Astrocyte of the spinal cord (primary cell): ENCODE measurements at places on chromosomes 6 and 20.
A peak's percentile ranks its signal among the peaks of the same experiment; 100 is the strongest.

DNA sequence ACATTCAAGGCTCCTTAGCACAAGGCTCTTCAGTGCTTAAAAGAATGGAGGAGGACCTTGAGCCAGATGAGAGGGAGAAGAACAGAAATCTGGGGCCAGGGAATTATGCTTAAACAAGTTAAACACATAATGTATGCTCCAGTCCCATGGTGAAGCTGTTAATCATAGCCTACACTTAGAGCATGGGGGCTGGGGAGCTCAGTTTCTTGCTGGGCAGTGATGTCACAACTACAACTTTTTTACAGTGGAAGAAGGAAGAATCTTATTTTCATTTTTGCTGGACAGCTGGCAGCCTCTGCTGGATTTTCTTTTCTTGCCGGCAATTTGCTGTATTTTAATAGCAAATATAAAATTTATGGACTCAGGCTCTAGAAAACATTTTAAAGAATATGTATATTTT, 432.5 kb downstream of the CD109 start:
- DNase-seq: peak; percentile 3

DNA sequence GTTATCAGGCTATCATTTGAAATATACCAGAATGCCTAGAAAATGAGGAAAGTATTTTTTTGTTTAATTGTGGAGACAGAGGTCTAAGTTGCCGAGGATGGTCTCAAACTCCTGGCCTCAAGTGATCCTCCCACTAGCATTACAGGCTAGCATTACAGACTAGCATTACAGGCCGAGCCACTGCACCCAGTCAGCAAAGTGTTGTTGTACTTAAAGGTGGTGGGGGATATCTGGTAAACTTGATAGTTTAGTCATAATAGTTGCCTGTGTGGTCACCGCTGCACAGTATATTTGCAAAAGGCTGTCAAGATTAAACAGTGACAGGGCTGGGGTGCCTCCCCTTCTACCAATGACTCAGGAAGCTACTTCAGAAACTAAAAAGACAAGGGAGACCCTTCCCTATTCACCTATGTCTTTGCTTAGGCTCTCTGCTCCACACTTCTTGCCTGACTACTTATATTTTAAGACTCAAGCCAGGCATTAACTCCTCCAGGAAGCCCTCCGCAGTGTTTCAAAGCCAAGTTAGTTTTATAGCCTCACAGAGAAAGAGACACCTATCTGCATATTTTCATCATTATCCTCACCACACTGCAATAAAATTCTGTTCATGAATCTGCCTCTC, 3.1 kb upstream of the AKIRIN2 start:
- peak; percentile 18 for DNase-seq

DNA sequence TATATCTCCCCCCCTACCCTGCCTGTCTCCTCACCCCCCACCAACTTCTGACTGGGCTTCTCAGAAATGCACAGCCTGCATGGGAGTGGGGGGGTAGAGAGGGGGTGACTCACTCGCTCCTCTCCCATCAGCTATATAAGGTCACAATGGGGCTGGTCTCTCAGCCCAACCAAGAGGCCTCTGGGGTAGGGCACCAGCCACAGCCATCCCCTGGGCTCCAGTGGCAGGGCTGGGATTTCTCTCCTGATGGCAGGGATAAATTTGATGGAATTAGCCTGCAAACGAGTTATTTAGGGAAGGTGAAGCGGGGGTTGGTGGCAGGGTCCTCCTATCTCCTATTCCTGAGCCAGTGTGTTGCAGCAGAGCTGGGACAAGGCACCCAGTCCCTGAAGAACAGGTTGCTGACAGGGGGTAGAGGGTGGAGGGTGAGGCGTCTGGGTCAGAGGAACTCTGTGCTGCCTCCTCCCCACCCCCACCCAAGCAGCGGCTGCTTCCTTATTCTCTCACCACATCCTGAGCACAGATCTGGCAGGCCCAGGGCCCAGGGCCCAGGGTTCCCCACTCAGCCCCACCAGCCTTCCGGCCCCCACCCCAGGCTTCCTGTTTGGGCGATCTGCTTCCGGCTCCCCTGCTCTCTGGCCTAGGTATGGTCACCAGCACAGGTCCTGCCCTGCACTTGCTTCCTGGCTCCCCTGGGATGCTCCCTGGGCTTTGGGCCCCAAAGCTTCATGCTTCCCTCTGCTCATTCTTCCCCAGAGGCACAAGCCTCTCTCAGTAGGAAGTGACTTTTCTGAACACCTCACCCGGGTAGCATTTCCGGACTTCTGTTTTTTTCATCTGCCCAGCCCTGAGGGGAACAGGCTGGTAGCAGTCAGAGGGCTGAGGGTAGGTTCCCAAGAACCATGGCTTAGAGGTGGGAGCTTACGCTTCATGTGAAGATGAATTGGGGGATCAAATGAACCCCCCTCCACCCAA, 4.0 kb downstream of the PPP1R18 start:
- DNase-seq: peak; percentile 94

GRCh38 chr6:128663238-128663637, 142.8 kb upstream of the PTPRK start:
- DNase-seq: no peak

DNA sequence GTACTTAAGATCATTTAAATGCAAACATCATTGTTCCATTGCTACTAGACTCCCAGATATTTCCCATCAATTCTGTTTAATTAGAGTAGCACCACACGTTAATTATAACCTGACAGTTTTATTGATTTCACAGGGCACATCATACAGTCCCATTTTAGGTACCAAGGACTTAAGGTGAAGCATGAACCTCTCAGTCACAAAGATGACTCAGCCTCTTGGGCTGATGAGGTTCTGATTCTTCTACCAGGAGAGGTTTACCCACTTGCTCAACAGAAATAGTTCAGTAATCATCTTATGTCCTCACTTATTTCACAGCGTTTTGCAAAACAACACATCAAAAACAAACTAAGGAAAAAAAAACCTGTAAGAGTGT, 98.5 kb downstream of the HIVEP2 start:
- DNase-seq: no peak

GRCh38 chr6:169189686-169190085, 64.0 kb downstream of the THBS2 start:
- DNase-seq: no peak

DNA sequence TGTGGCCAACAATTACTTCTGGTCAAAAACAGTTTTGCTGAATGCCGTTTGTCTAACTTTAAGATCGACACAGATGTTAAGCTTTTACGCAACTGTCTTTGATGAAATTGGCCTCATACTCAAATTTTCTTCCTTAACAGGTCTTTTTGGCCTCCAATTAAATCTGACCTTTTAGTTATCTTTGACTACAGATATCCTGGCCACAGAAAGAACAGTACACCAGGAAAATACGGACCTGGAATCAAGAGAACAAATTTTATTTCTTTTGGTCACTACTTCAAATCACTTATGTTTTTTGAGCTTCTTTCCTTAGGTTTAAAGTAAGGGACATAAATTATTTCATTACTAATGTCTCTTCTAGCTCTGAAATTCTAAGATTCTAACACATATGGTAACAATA, 49.8 kb downstream of the IBTK start:
- DNase-seq: no peak

GRCh38 chr6:159788276-159788675, 1.1 kb downstream of the TCP1 start:
- no peak for DNase-seq

- no peak for DNase-seq
Observed at GRCh38 chr6:54262971-54263370, 45.3 kb upstream of the TINAG start.

GRCh38 chr6:74651948-74652842, 553.7 kb downstream of the COL12A1 start:
- DNase-seq: no peak

DNA sequence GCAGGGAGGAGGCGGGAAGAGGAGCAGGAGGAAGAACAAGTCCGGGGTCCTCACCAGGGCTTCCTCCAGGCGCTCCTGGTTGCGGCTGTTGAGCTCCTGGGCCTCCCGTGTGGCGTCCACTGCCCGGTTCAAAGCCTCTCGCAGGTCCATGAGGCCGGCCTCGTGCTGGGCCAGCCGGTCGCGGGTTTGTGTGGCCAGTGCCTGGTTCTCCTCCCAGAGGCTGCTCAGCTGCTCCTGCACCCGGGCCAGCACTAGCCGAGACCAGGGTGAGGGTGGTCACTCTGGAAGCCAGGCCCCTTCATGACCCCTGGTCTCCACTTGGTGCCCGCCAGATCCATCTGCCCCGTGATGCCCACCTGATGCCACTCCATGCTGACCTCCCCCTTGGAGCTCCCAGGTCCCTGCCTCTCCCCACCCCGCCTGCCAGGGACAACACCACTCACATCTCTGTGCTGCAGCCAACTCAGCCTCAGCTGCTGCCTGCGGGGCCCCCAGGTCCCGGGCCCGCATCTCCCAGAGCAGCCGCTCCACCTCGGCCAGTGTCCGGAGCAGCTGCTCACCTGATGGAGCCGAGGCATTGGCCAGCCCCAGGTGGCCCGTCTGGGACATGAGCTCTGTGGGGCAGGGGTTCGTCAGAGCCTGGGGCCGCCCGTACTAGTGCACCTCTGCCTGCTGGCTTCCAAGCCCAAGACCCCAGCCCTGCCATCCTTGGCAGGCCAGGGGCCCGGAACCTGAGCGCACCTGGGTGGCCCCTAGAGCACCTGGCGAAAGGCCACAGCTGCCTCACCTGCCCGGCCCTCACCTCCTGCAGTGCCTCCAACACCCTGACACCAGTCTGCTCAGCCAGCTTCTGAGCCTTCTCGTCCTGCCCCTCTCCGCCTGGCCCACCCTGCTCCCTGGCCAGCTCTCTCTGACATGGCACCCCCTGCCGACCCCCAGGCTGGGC, 15.9 kb downstream of the ADRM1 start:
- DNase-seq: no peak

GRCh38 chr6:110387986-110388385, 27.4 kb downstream of the DDO start:
- no peak for DNase-seq

DNA sequence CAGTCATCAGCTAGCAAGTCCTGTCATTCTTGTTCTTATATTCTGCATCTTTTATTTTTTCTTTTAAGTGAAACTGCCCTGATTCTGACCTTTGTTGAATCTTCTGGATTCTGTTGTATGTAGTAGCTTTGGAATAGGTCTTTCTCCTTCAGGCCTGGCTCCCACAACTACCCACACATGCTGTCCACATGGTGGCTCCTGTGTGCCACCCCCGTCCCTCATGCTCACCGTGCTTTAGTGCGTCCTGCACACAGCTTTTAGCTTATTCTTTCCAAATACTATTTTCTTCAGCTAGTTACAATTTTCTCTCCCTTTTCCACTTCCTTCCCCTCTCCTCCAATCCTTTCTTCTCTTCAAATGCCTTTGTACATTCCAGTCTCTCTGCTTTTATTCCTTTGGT, 61.8 kb downstream of the CTNNBL1 start:
- no peak for DNase-seq

GRCh38 chr6:104957301-104958177, 632 bp downstream of the LIN28B start:
- no peak for DNase-seq

DNA sequence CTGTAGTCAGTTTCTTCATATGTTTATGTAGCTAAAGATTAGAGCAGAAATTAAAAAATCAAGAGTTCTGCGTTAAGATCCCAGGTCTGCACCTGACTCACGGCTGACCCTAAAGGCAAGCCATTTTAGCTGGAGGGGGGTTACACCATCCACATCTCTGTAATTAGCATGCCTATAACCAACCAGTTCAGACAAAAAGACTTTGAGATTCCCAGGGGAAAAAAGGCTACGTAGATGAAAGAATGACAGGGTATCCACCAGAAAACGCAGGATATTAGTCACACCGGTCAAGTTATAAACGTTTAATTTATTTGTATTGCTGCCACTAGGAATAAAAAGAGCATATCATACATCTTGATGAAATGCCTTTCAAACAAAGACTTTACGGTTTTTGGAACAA, 299.1 kb downstream of the FOXC1 start:
- DNase-seq: no peak

GRCh38 chr20:42123981-42124473, 505.9 kb upstream of the CHD6 start:
- DNase-seq: no peak

DNA sequence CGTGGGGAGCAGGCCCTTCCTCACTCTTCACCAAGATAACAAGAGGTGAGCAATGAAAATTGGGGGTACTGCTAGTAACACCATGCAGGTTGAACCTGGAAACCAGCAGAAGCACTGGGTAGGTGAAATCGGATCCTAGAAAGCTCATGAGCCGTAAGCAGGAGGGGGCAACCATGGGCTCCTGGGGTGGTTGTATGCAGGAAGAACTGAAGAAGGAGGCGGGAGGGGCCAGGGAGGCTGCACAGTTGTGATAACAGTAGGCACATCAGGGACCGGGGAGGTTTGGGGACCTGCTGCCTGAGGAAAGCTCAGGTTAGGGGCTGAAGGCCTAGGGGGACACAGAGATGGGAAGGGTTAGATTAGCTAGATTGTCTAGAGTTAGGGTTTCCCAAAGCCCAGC, 5.6 kb upstream of the LY6G5C start:
- no peak for DNase-seq

DNA sequence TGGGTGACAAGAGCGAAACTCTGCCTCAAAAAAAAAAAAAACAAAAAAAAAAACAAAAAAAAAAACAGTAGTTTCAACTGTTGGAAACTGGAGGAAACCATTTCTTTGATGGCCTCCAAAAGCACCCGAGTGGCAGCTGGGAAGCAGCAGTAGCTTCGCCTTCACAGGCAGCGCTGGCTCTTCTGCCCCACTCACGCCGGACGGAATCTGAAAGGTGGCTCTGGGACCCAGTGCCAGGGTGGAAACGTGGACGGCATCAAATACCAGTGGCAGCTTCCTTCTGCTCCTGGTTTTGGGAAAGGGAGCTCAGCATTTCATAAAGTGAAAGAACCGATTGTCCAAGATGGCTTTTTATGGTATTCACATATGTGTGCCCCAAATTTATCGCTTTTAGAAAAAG, 159.4 kb downstream of the SMOC2 start:
- no peak for DNase-seq

DNA sequence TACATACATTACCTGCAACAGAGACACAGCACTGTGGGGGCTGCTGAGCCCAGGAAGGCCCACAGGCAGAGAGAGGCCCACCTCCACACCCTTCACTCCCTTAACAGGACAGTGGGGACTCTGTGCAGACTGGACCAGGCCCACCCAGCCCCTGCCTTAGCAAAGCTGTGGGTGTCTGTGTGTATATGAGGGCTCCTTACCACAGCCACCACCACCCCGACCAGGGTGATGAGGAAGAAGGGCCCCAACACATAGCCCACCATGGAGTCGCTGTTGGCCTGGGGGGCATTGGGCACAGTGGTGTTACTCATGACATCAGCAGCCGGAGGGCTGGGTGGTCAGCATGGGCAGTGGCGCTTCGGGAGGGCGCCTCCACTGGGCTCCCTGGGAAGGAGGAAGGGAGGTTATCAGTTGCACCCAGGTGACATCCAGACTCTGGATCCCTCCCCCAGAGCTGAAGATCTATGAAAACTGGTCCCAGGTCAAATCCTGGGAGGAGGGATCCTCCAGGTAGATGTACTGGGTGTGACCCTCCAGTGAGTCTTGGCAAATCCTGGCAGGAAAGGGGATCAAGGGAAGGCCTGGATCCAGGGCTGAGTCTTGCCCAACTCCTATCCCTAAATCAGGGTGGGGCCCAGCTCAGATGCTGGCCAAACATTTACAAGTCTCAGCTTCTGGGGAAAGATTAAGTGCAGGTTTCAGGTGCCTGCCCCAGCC, 1.2 kb downstream of the SMIM29 start:
- DNase-seq: no peak
